ENCODE measurements at places on chromosomes 13 and 19. TPM values are rescaled to one million over a fixed set of nuclear protein-coding genes. Genes with fewer than 3 reads are reported as not detected.

DNA sequence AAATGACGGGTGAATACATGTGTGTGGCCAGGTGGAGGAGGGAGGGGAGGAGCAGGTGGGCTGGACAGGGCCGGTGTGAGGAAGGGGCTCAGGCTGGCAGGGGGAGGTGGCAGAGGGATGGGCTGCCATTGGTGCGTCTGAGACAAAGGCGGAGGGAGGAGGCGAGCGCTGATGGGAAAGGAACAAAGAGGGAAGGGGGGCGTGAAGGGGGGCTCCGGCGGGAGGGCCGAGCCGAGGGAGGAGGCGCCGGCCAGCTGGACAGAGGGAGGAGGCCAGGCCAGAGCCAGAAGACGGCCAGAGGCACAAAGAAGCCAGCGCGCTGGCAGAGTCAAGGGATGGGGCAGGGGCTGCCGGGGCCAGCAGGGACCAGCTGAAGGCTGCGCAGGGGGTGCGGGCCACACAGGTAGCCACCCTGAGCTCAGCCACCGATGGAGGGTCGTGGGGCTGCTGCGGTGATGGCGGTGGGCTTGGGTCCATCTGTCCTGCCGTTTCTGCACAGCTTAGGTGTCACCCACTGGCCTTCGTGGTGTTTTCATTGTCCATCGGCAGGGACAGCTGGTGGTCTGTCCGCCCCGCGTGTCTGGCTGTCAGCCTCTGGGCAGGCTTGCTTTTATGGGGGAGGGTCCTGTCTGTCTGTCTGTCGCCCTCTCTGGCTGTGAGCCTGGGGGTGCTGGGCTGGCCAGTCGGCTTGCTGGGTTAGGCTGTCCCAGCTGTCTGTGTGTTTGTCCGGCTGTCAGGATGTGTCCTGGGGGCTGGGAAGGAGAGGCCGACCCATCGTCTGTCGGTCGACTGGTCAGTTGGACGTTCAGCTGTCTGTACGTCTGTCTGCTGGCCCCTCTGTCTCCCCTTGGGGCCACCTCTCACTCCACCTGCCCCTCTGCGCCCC is 2.2 kb downstream of the APC2 start:
- DNase-seq: no peak

DNA sequence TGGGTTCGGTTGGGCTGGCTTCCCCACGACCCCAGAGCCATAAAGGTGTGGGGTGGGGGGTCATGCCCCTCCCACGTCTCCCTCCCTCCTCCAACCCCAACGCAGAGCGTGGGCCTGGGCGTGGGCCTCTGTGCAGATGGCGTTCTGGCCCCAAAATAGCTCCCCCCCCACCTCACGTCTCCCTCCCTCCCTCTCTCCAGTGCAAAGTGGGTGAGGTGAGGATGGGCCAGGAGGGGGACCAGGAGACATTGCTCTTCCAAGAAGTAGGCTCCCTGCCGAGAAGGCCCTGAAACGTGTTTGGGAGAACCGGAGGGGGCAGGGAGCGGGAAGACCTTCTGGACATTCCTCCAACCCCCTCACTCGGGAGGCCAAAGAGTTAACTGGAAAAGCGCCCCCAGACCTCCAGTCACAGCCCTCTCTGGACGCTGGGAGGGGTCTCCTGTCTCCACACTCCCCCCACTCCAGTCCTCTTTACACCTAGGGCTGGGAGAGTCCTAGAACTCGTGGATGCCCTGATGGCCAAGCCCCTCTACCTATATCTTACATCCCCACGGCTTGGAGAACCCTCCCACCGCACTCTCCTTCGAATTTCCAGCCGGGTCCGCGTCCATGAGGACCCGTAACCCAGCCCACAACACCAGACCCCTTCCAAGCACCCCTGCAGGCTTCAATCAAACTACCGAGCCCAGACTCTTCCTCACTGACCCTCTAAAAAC is 855 bp downstream of the UNC13A start:
- no peak for DNase-seq

The SELENOV gene
- not detected for total RNA-seq

- no peak for DNase-seq
These were observed at the start of gene ZNF667 for GRCh38 chr19:56476651-56477428. ZNF667 (minus strand) TSS chr19:56477345; CDS start chr19:56462370, 14,975 bp downstream.

The CEBPA gene
- total RNA-seq: 263 TPM

The SLC44A2 gene
- total RNA-seq: 110 TPM

DNA sequence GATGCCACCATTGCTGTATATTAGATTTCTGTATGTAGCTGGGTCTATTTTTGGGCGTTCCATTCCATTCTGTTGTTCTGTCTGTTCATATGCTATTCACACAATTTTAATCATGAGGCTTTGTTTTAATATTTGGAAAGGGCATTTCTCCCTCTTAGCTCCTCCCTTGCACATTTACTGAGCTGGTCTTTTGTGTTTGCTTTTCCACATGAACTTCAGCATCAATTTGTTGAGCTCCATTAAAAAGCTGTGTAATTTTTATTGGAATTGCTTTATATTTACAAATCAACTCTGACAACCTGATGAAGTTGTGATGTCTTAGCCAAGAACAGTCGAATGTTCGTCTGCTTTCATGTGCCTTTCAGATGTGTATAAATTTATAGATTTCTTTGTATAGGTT is 14.0 kb downstream of the WASF3 start:
- DNase-seq: no peak

The IRGC gene
- total RNA-seq: not detected

GRCh38 chr13:102913914-102914313 is 68.1 kb downstream of the ERCC5 start:
- no peak for DNase-seq

- no peak for DNase-seq
These were observed 39.1 kb downstream of the TEX26 start for GRCh38 chr13:30971575-30971974.

DNA sequence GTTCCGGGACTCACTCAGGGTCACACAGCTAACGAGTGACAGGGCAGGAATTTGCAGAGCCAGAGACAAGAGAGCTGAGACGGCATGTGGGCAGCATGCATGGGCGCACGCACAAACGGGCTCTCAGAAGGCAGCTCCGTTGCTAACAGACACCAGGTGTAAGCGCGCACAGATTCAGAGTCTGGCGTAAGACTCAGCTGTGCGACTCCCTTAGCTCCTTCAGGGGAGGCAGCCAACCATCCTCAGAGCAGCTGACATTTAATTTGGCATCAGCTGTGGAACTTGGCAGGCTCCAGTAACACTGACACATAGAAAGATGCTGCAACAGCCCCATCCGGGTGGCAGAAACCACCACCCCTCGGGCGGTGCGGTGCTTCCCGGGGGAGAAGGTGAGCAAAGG is 7.5 kb upstream of the TM6SF2 start:
- DNase-seq: no peak

DNA sequence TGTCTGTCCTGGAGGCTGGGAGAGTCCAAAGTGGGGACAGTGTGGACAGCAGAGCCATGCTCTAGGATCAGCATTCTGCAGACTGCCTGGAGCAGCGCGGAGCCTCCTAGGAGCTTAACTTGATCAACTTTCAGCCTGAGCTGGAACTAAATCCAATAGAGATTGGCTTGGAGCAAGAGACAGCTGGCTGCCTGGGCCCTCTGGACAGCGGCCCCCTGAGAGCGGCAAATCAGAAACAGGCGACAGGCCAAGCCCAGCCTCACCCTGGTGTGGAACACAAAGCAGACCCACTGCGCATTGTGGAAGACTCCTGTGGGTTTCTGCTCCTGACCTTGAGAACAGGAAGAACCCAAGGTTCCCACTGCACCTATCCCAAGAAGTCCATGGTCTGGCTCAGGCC is 462.2 kb downstream of the TSHZ3 start:
- no peak for DNase-seq

DNA sequence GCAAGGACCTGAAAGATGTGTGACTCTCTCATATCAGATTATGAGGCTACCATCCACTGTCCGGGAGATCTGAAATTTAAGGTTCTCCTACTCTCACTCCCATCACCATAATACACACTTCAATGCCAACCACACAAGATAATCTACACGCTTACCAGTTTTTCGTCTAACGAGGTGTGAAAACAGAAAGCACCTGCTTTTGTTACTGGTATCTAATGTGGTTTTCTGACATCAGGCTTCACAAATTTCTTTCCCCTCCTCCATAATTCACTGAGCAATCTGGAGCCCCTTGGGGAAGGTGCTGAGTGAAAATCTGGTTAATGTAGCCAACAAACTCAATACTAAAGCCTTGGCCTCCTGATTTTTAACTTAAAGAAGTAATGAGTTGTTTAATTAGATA is 10.1 kb upstream of the LRCH1 start:
- DNase-seq: no peak

The PTH2 gene
- not detected for total RNA-seq

DNA sequence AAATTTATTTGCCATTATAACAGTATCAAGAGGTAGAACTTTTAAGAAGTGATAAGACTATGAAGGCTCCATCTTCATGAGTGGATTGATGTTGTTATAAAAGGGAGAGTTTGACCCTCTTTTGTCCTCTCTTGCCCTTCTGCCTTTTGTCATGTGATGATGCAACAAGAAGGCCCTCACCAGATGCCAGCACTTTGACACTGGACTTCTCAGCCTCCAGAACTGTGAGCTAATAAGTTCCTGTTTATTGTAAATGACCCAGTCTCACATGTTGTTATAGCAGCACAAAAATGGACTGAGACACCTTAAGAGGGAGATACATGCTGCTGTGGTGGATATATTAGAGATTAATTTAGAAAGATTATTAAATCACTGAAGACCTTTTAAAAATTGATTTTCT is 71.6 kb downstream of the SPRYD7 start:
- no peak for DNase-seq

- DNase-seq: no peak
These were observed 187.0 kb downstream of the MYO16 start for GRCh38 chr13:108816375-108816774.

The FGF14 gene
- total RNA-seq: 3.1 TPM

The CBARP gene
- 6.2 TPM for total RNA-seq

- DNase-seq: no peak
These were observed 445.4 kb downstream of the DCT start for GRCh38 chr13:94033830-94034642.

- DNase-seq: no peak
These were observed 44.4 kb downstream of the METTL21C start for GRCh38 chr13:102650444-102650843.

- DNase-seq: no peak
These were observed 235.8 kb upstream of the RFC3 start for GRCh38 chr13:33582121-33582520.

The TGFBR3L gene
- not detected for total RNA-seq

DNA sequence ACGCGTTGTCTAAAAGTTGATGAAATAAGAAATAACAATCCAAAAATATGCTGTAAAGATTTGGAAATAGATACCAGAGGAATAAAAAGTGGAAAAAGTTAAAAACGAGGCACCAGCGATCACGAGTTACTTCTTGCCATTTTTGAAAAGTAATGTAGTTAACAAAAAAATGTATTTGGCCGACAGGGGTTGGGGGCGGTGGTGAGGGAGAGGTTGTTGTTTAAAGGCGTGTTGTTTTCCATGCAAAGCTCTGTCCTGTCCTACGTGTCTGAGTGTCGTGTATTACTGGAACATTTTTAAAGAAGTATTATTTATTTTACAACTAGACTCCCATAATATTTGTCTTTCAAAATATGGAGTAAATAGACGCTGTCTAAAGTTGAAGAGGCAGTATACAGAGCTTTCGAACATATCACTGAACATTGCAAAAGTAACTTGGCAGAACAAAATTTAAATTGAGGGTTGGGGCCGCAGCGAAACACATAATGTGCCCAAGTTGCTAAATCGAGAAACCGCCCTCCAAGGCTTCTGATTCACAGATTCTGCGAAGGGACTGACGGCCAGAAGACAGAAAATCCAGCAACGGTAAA is 823 bp downstream of the FBXO17 start:
- DNase-seq: no peak

The SBSN gene
- not detected for total RNA-seq

The TEX29 gene
- total RNA-seq: 0.67 TPM

DNA sequence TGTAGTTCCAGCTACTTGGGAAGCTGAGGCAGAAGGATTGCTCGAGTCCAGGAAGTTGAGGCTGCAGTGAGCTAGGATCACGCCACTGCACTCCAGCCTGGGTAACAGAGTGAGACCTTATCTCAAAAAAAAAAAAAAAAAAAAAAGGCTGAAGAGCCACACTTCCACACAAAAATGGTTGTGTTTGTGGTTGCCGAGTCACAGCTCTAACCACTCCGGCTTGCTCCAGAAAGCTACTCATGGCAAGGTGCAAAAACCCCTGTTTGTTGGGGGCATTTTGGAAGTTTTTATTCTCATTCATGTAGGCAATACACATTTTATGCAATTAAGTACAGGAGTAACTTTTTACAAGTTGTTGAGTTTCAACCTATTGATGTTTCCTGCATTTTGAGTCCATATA is 93.5 kb downstream of the INSR start:
- DNase-seq: no peak

DNA sequence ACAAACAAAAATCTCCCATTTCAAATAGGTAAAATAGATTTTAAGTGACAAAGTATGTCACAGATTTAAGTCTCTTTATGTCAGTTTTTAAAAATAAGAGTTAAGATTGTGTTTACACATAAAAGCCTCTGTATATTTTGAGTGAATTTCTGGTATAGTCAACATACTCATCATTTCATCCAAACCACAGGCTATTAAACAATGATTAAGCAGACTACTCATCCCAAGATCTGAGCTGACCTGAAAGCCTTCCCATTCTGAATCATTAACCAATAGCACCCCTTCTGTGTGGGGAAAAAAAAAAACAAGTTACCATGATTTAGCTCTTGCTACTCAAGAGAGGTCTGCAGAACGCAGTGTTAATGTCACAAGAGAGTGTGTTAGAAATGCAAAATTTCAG is 284.4 kb upstream of the NBEA start:
- DNase-seq: no peak

DNA sequence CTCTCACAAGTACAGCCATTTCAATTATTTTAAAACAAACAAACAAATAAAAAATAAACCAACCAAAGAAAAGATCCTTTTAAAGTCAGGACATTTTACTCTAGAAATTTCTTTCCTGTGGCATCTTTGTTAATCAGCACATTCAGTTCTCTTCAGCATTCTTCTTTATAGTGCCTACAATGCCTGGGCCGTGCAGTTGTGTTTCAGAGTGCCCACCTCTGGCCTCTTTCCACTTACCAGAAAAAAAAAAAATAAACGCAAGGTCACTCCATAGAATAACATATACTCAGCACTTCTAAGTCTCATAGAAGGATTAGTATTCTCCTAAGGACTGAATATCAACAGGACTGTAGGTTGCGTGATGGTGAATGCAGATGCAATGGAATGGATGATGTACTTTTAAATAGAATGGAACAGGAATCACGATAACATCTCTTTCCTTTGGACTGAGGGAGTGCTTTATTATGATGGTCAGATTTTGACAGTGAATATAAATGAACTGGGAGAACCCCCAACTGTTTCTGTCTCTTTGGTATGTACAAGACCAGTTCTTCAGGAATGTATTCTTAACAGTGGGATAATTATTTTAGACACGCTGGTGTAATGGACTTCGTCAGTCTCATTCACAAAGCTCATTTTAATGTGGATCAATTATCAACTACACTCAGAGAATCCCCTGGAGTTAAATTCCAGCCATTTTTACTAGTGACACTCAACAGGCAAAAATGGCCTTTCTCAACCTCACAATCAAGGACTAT is 125.0 kb upstream of the NBEA start:
- DNase-seq: no peak

- DNase-seq: no peak
These were observed 99.7 kb downstream of the ENOX1 start for GRCh38 chr13:43687038-43687437.

- no peak for DNase-seq
These were observed 250.7 kb downstream of the DCT start for GRCh38 chr13:94228763-94229162.

Data from mesenteric fat pad (tissue), 1 donor.